ENCODE measurements at places on chromosomes 3 and 15. TPM values are rescaled to one million over a fixed set of nuclear protein-coding genes. Genes with fewer than 3 reads are reported as not detected.
A peak's percentile ranks its signal among the peaks of the same experiment; 100 is the strongest.

AMIGO3 gene
- 0.16 TPM for total RNA-seq

SPTBN5 gene
- total RNA-seq = 5.3 TPM

B3GNT5 gene
- 15.1 TPM for total RNA-seq

CGNL1 gene
- total RNA-seq = 10.2 TPM

IL16 gene
- 0.36 TPM for total RNA-seq

MGLL gene
- 24.5 TPM for total RNA-seq

- H3K36me3 ChIP-seq = no peaks in the 10 kb centered on the region
- H3K27me3 ChIP-seq = no peaks in the 10 kb centered on the region
- no peak for DNase-seq
- no peaks in the 10 kb centered on the region for H3K4me1 ChIP-seq
- H3K27ac ChIP-seq = no peak overlapping the region
Observed at GRCh38 chr3:182631183-182632076, 161.9 kb upstream of the ATP11B start.

DNA sequence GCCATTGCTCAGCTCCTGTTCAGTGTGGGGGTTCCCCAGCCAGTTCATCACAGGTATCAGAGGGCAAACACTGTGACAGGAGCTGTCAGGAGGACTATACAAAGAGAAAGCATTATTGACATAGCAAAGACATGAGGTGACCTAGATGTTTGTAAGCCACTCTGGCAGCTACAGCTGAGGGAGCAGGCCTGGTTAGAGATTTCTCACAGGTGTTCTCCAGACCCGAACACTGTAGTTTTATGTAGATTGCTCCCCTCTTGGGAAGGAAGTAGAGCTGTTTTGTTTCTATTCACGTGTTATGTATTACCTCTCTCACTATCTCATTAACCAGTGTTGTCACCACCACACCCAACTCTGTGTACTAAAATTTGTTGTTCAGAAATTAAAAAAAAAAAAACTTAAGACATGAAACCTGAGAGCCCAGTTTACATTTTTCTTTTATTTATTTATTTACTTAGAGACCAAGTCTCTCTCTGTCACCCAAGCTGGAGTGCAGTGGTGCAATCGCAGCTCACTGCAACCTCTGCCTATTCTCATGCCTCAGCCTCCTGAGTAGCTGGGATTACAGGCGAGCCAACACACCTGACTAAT is 123.7 kb downstream of the RBPMS2 start:
- H3K36me3 ChIP-seq = no peaks in the 10 kb centered on the region
- H3K27ac ChIP-seq = no peak overlapping the region
- DNase-seq = no peak
- no peak overlapping the region for H3K4me3 ChIP-seq

DNA sequence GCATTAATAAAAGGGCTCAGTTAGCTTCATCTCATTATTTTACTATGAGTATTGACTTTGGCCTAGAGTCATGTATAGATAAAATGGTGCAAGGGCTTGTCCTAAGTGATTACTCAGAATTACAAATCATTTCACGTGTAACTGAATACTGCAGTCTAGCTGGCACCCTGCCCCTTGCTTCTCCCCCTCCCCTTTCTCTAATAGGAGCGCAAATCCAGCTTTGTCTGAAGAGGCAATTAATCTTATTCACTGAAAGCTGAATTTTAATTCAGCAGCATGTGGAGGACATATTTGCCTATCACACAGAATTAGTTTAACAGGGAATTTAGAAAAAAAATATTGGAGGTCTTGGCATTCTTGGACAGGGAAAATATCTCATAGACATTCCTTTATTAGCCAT is 412.1 kb upstream of the DPH6 start:
- no peaks in the 10 kb centered on the region for H3K36me3 ChIP-seq
- H3K27ac ChIP-seq = no peak overlapping the region
- H3K4me3 ChIP-seq = no peak overlapping the region
- DNase-seq = peak; percentile 87
- H3K27me3 ChIP-seq = no peaks in the 10 kb centered on the region

- no peak overlapping the region for H3K4me3 ChIP-seq
- H3K27me3 ChIP-seq = no peaks in the 10 kb centered on the region
- peak; percentile 49 for DNase-seq
- peaks cover 31% of the 10 kb centered on the region for H3K4me1 ChIP-seq
- no peaks in the 10 kb centered on the region for H3K36me3 ChIP-seq
Observed at GRCh38 chr3:127688416-127689265, 15.9 kb downstream of the ABTB1 start.

DNA sequence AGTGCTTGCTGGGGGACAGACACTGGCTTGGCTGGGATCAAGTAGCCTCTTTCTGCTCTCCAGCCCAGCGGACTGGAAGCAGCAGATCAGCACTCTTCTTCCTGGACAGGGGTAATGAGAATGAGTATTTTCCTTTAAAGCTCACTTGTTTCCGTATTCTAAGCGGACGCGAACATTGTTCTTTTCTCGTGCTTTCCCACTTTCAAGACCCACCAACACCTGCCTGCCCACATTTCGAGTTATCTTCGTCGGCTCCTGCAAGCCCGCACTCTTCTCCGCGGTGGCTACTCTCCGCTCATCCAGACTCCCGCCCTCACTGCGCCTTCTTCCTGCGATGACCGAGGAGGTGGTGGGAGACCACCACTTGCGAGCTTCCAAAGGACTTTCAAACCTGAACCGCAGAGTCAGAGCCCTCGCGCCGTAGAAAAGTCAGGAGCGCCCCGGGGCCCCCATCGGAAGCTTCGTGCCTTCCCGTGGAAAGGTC is 1.6 kb upstream of the PPM1L start:
- peaks cover 13% of the 10 kb centered on the region for H3K4me1 ChIP-seq
- H3K4me3 ChIP-seq = peak overlapping the region; percentile 73
- H3K27ac ChIP-seq = peak overlapping the region; percentile 74
- no peaks in the 10 kb centered on the region for H3K36me3 ChIP-seq

DNA sequence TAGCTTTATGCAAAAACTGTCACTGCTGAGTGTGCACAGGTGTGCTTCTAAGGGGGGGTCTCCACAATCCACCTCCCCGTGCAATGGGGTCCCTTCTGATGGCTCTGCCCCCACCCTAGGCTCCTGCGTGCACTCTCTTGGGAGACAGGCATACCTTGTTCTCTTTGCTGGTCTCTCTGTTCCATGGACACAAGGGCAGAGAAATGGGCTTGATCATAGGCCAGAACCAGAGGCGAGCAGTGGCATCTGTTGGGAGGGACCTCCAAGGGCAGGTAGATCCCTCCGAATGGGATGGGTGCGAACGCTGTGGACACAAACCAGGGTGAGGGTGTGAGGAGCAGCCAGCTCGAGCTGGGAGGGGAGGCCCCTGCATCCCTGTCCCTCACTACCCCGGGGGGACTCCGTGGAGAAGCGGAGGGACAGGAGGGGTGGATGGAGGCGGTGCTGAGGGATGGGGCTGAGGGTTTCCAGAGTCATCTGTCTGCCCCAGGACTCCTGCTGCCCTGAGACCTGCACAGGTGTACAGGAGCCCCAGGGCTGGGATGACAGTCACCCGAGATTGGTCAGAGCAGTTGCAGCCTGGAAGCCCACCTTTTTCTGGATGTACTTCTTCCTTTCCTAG is 175.0 kb downstream of the KLF13 start:
- no peak overlapping the region for H3K4me3 ChIP-seq
- H3K27me3 ChIP-seq = peaks cover 2% of the 10 kb centered on the region
- DNase-seq = no peak
- no peaks in the 10 kb centered on the region for H3K4me1 ChIP-seq
- no peaks in the 10 kb centered on the region for H3K36me3 ChIP-seq

GRCh38 chr15:81111510-81112470 is 22.3 kb upstream of the CFAP161 start:
- no peak overlapping the region for H3K27ac ChIP-seq
- no peaks in the 10 kb centered on the region for H3K4me1 ChIP-seq
- H3K4me3 ChIP-seq = no peak overlapping the region

DNA sequence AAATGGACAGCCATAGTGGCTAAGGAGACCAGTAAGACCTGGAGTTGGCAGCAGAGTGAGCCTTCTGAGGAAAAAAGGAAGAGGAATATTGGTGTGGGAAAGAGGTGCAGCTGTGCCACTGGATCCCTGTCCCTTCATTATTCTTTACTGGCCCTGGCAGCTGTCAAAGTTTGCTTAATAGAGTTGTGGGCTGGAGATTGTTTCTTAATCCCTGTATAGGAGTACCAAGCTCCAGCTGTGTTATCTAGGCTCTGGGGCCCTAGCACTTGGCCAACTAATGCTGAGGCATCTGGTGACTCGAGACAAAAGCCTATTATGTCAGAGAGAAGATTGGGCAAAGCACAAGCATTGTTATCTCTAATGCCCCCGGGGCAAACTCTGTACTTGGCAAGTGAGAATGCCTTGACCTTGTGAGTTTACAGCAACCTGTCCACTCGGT is 61.4 kb downstream of the ZNF609 start:
- no peak overlapping the region for H3K4me3 ChIP-seq
- no peak overlapping the region for H3K27ac ChIP-seq
- no peaks in the 10 kb centered on the region for H3K27me3 ChIP-seq
- DNase-seq = peak; percentile 55
- peaks cover 19% of the 10 kb centered on the region for H3K4me1 ChIP-seq

DNA sequence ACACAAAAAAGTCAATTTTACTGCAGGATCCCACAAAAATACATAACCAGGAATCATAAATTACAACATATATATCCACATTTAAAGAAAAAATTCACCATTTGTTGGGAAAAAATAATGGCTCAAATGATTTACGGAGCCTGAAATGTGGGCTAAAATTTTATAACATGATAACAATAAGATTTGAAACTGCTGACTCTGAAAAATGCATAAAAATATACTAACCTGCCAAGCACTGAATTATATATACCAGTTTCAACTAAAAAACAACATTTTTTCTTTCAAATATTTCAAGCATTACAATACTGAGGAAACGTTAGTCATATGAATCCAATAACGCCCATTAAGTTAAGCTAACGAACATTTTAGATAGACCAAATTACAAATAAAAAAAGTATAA is 12.2 kb upstream of the MYO5C start:
- H3K4me1 ChIP-seq = no peaks in the 10 kb centered on the region
- no peaks in the 10 kb centered on the region for H3K36me3 ChIP-seq
- H3K27me3 ChIP-seq = no peaks in the 10 kb centered on the region
- no peak overlapping the region for H3K27ac ChIP-seq
- H3K4me3 ChIP-seq = no peak overlapping the region

GRCh38 chr15:71678191-71678590 is 132.2 kb upstream of the NR2E3 start:
- H3K27ac ChIP-seq = no peak overlapping the region
- no peaks in the 10 kb centered on the region for H3K27me3 ChIP-seq
- peaks cover 20% of the 10 kb centered on the region for H3K4me1 ChIP-seq

DNA sequence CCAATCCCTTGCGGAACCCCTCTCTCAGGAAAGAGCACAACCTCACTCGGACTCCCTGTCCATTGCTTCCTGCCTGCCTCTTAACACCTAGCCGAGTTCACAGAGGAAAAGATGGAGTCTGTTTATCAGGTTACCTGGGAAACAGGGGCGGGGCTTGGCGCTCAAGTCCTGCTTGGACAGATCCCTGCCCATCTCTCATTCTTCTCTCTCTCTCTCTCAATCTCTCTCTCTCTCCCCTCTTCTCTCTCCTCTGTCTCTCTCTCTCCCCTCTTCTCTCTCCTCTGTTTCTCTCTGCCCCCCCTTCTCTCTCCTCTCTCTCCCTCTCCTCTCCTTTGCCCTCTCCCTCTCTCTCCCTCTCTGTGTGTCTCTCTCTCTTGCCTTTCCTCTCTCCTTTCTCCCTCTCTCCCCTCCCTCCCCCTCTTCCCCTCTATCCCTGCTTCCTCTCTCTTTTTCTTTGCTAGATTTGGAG is at the start of gene EFHB:
Gene EFHB (minus strand): TSS at position 120 of the 469 bp plus-strand sequence. CDS start 199 bp downstream, outside the sequence.
- no peaks in the 10 kb centered on the region for H3K36me3 ChIP-seq
- H3K4me3 ChIP-seq = no peak within 1 kb of the TSS
- H3K4me1 ChIP-seq = peaks cover 12% of the 10 kb centered on the region
- H3K27ac ChIP-seq = no peak within 1 kb of the TSS

Data from astrocyte (in vitro differentiated cells and primary cell).